ENCODE measurements at places on chromosomes 11 and 22. TPM values are rescaled to one million over a fixed set of nuclear protein-coding genes. Genes with fewer than 3 reads are reported as not detected.

BSCL2 gene
- 39.9 TPM for total RNA-seq

PKDREJ gene
- not detected for total RNA-seq

FGF3 gene
- not detected for total RNA-seq

GRCh38 chr11:113773092-113773415 is 438 bp downstream of the ZW10 start:
- no peak for DNase-seq
- peaks cover 20% of the 10 kb centered on the region for H3K36me3 ChIP-seq
- H3K27me3 ChIP-seq, result peaks cover 11% of the 10 kb centered on the region

DNA sequence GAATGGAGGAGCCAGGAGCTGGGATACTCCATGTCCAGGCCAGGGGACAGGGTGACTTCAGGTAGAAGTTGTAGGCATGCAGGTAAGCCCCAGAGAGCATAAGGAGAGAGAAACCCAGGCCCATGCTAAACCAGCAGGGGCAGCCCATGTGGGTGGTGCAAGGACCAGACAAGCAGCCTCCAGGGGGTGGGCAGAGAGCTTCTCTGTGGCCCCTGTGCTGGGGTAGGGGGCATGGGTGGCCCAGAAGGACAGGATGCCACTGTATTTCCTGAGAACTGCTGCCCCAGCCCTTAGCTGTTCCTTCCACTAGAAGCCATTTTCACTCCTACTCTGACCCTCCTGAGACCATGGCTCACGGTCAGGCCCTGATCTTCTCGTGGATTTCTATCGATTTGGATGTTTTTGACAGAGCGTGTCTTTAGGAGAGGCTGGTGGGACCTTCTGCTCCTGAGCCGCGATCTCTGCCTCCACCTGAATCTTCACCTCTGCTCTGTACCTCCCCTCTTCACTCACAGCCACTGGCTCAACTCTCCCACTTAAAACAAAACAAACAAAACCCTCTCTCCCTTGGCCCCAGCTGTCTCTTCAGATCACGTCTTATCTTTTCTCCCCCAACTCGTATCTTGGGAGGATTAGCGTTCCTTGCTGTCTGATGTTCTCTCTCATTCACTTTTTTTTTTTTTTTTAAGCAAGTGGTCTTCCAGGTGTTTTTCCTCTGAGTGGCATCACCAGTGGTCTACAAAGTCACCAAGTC is 112.2 kb downstream of the NECTIN1 start:
- peaks cover 12% of the 10 kb centered on the region for H3K27me3 ChIP-seq
- H3K36me3 ChIP-seq, result no peaks in the 10 kb centered on the region
- no peak overlapping the region for H3K27ac ChIP-seq
- no peak overlapping the region for H3K4me3 ChIP-seq
- H3K4me1 ChIP-seq, result no peaks in the 10 kb centered on the region
- no peak for DNase-seq

GVQW3 gene
- 3.5 TPM for total RNA-seq

Data from activated CD8-positive, alpha-beta T cell treated with anti-CD3 and anti-CD28 coated beads, Interleukin-2, amount 10 ng/mL, durations not matched to agents 7 days and 5 days (primary cell).